ENCODE measurements at places on chromosomes 12 and 14. TPM values are rescaled to one million over a fixed set of nuclear protein-coding genes. Genes with fewer than 3 reads are reported as not detected.

DNA sequence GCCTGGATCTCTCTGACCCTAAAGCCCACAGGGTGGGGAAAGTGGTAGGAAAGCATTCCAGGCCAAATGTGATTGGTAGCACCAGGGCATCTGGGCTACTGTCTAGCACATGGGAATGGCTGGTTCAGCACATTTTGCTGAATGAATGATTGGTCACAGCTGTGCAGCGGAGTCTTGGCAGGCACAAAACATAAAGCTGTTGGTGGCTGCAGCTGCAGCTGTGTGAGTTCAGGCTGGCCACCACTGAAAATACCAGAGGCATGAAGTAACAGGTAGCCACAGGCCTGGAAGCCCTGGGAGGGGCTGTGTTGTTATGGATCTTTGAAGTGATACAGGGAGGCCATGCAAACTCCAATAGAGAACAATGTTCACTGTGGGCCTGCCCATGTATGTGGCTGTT is 72.7 kb downstream of the MYRFL start:
- DNase-seq: peak; percentile 74

DNA sequence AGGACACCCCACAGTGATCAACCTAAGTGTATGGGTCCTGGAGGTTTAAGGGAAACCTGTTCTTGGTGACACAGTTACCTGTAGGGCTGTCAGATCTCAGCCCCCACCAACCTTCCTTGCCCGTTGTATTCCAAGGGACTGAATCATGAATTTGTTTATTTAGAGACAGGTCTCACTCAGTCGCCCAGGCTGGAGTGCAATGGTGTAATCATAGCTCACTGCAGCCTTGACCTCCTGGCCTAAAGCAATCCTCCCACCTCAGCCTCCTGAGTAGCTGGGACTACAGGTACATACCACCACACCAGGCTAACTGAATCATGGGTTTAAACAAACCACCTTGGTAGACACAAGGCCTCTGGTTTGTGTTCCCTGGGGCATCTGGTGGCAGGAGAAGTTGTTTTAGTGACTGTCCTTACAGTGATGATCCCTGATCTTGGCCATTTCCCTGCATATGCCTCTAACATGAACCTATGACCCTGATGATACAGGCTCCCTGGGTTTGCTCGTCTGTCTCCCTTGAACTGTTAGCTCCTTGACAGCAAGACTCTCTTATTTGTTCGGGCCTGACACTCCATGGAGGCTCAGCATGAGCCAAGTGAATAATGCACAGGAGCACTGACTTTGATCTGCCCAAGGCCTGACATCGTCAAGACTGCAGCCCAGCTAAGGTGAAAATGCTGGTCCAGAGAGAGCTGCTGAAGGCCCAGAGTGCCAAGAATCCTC is 47.9 kb downstream of the PITPNM2 start:
- DNase-seq: no peak

- DNase-seq: no peak
These were observed 7.8 kb downstream of the HIGD1C start for GRCh38 chr12:50960130-50960529.

DNA sequence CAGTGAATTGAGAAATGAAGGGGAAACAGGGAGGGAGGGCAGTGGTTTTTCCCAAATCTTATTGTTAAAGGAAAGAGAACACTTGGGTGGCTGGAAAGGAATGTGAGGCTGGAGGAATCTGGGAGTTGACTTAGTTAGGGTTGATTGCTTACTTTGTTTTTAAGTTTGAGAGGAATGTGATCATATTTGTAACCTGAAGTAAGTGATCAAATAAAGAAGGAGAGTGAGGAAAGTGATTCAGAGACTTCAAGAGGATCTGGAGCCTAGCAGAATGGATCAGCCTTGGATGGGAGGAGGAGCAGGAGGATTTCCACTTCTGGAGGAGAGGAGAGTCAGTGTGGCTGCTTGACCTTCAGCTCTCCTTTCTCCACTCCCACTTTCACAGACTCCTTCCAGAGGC is 6.0 kb upstream of the LRP6 start:
- peak; percentile 18 for DNase-seq

- no peak for DNase-seq
These were observed 12.0 kb downstream of the DLK1 start for GRCh38 chr14:100738704-100739131.

GPR135 gene
- 0.13 TPM for polyA plus RNA-seq

GRCh38 chr12:26861690-26862089 is 28.7 kb upstream of the ITPR2 start:
- no peak for DNase-seq

PTPRO gene
- polyA plus RNA-seq: 0.03 TPM

DTD2 gene
- 9.9 TPM for polyA plus RNA-seq

GRCh38 chr14:63717702-63718101 is 10.2 kb downstream of the SGPP1 start:
- DNase-seq: peak; percentile 33

GRCh38 chr14:45242706-45243105 is 10.3 kb downstream of the MIS18BP1 start:
- no peak for DNase-seq

DNA sequence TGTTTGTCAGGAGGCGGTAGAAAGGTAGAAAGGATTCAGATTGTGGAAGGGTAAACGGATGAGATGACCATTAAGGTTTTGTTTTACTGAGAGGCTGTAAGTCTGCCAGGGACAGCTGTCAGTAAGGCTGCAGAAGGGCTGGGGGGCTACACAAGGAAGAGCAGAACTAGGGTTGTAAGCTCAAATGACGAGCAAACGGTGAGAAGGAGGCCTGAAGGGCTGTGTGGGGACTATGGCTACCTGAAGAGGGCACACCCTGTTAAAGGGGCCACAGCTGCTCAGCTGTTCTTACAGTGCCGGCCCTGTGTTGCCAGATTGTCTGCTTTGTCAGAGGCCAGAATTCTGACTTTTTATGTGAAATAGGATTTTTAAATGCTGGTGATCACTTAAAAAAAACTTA is 19.1 kb downstream of the VASH1 start:
- DNase-seq: no peak

DNA sequence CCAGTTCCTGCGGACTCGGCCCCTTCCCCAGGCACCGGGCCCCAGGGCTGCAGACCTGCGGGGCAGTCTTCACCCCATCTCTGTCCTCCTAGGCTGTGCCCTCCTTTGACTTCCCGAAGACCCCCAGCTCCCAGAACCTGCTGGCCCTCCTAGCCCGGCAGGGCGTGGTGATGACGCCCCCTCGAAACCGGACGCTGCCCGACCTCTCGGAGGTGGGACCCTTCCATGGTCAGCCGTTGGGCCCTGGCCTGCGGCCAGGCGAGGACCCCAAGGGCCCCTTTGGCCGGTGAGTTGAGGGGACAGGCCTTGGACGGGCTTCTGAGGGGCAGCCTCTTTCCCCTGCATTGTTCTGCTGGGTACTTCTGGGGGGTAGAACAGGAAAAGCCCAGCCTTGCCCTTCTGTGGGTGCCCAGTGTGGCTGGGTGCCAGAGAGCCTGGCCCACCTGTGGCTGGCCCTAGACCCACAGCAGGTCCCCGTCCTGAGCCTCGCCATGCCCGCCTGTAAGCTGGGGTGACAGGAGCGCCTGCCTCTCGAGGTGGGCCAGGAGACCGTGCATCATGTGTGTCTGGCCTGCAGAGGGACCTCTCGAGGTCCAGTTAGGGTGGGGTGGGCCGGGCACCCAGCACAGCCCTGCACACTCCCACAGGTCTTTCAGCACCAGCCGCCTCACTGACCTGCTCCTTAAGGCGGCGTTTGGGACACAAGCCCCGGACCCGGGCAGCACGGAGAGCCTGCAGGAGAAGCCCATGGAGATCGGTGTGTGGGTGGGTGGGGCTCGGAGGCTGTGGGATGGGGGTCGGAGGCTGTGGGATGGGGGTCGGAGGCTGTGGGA is 12.6 kb upstream of the PUS1 start:
- no peak for DNase-seq

RAB15 gene
- polyA plus RNA-seq: 3.9 TPM

- DNase-seq: no peak
These were observed 46.8 kb downstream of the TMEM117 start for GRCh38 chr12:43882578-43883178.

- DNase-seq: no peak
These were observed at the start of gene PSMB11 for GRCh38 chr14:23042162-23042965. Gene PSMB11, plus strand, starts transcription at chr14:23042212. Its CDS starts 14 bp downstream, at chr14:23042226.

DNA sequence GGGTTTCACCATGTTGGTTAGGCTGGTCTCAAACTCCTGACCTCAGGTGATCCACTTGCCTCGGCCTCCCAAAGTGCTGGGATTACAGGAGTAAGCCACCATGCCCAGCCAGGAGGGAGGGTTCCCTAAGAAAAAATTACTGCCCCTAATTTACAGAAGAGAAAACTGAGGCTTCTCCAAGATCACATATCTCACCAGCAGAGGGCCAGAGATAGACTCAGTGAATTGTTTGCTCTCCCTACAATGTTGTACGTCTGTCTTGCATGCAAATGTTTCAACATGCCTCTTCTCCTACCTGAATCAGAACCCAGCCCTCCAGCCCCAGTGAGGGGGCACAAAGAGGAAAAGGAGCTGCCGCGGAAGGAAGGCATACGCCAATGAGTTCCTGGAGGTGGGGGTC is 48.3 kb upstream of the TMEM263 start:
- DNase-seq: no peak

CLEC4C gene
- polyA plus RNA-seq: not detected

KRT77 gene
- not detected for polyA plus RNA-seq

EID3 gene
- polyA plus RNA-seq: 0.70 TPM

GRCh38 chr14:45284802-45285201 is 31.8 kb upstream of the MIS18BP1 start:
- no peak for DNase-seq

DNA sequence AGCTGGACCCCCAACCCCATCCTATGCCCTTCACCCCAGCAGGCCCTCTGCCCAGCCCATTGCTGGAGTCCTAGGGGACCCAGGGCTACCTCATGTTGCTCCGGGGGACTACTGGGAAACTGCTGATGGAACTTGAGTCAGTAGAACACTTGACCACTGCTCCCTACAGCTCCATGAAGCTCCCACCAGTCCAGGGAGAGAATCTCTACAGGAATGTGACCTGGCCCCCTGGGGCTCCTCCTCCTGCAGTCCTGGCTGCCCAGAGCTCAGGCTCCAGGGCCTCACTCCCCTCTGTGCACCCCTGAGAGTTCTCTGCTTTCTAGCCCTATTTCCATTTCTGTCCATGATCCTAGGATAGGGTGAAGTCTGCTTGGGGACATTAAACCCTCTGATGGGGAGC is 10.8 kb upstream of the AQP2 start:
- no peak for DNase-seq

- no peak for DNase-seq
These were observed 133.2 kb downstream of the SLC35F4 start for GRCh38 chr14:57732463-57733285.

- DNase-seq: no peak
These were observed 15.5 kb downstream of the EMP1 start for GRCh38 chr12:13211859-13212664.

DNA sequence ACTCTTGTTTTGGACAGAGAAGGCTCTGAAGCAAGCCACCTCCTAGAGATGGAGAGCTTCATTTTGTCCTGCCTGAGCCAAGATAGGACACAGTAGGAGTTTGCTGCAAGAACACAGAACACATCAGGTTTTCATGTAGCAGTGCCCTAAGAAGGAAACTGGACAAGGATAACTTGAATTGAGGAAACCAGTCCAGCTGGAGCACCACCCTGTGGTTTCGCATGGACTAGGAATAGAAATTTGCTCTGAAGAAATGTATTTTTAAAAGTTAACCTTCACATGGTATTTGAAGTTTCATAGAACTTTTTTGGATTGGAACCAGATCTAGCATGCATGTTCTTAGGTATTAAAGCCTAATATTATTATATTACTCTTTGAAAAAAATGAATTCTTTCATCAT is 68.8 kb downstream of the RERG start:
- no peak for DNase-seq

GPATCH2L gene
- polyA plus RNA-seq: 4.4 TPM

OTUB2 gene
- polyA plus RNA-seq: 1.9 TPM

DNA sequence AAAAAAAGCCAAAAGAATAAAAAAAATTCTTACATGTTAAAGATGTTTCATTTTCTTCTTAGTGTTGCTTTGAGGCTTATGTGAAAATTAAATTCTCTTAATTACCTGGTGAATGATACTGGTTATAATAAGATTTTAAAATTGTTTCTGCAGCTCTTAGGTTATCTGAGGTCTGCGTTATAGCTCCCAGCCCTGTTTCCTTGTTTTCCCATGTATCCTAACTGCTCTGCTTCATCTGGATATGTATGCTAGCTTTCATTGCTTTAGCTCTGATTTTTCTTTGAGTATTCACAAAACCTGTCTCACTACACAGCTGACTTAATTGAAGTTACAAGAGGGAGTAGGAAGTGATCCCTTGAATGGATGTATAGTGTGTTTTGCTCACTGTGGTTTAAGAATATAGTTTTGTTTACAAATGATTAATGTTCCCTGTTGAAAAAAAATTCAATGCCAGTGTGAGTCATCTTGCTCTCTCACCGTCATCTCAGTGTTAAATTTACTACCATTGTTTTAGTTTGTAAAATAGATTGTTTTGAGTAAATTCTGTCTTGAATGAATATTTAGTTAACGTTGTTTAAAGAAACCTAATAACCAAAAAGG is 26.8 kb downstream of the CPSF6 start:
- DNase-seq: peak; percentile 50

ANO4 gene
- 9.0 TPM for polyA plus RNA-seq

DNA sequence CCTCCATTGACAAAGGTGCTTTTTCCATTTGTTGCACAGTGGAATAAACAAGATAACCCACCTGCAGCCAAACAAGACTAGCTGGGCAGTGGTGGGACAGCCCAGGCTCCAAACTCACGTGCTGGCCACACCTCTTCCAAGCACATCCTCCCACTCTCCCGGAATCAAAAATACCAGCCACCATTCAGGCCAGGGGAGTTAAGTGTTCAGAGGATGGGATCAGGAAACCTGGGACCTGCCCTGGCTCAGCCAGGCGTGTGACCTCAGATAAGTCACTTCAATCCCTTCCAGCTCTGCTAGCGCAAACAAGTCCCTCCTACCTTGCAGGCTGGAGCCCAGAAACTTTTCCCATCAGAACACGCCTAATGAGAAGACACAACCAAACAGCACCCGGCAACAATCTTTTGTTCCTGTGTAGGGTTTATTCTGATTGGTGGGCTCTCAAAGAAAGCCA is 43.3 kb downstream of the ACTN1 start:
- no peak for DNase-seq

DNA sequence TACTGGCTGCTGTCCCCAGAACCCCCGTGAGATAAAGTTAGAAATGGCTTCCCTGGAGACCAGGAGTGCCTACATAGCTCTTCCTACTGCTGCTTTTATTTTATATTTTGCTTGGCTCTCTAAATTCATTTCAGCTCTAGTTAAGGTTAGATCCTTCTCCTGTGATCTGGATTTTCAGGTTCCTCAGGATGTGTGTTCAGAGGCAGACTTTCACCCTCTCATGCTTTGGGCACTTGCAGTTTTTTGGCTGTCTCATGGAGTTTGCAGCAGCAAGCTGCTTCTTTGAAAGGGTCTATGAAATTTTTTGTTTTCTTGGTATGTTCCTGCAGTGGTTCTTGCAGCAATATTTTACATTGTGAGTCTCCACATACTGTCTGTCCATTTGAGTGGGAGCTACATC is 93.3 kb downstream of the ATP23 start:
- DNase-seq: peak; percentile 2

FOXJ2 gene
- polyA plus RNA-seq: 3.9 TPM

GPR132 gene
- polyA plus RNA-seq: not detected

GRCh38 chr14:77849711-77850110 is 49.8 kb downstream of the ADCK1 start:
- DNase-seq: peak; percentile 57

Data from foreskin keratinocyte (primary cell).